ENCODE measurements at places on chromosomes 2 and 18. TPM values are rescaled to one million over a fixed set of nuclear protein-coding genes. Genes with fewer than 3 reads are reported as not detected.

The GCG gene
- total RNA-seq: not detected

The BCL11A gene
- total RNA-seq: 0.09 TPM

The ATF2 gene
- total RNA-seq: 98.2 TPM

The SAG gene
- total RNA-seq: not detected

The MAP4K3 gene
- total RNA-seq: 48.0 TPM

The HNMT gene
- total RNA-seq: 32.2 TPM

The IRS1 gene
- 29.7 TPM for total RNA-seq

The KIF1A gene
- total RNA-seq: under 0.01 TPM

The HOXD1 gene
- total RNA-seq: not detected

The RFX8 gene
- 24.1 TPM for total RNA-seq

The AGXT gene
- not detected for total RNA-seq

The MAP3K19 gene
- total RNA-seq: not detected

The RAB31 gene
- 90.4 TPM for total RNA-seq

The G6PC2 gene
- total RNA-seq: not detected

The ATP9B gene
- total RNA-seq: 22.0 TPM

Data from fibroblast of the aortic adventitia (primary cell).